ENCODE measurements at places on chromosomes 4 and X.

- no peak for DNase-seq
These were observed 224.1 kb upstream of the GK2 start for GRCh38 chr4:79632114-79632513.

- DNase-seq: peak; percentile 37
These were observed 184.5 kb downstream of the SPRY1 start for GRCh38 chr4:123580981-123581664.

DNA sequence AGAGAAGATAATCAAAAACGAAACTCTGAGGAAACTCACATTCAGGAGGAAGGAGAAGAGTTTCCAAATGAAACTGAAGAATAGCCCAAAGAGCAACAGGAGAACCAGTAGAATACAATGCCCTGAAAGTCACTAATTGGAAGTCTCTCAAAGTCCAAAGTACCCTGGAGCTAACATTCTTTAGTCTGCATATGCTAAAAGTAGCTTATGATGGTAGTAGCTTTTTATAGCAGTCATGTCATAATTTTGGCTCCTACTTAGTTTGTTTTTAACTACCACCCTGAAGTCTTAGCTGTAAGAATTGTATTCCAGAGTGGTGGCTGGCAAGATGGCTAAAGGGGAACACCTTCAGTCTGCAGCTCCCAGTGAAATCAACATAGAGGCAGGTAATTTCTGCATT is 100.3 kb upstream of the FGF16 start:
- DNase-seq: no peak

DNA sequence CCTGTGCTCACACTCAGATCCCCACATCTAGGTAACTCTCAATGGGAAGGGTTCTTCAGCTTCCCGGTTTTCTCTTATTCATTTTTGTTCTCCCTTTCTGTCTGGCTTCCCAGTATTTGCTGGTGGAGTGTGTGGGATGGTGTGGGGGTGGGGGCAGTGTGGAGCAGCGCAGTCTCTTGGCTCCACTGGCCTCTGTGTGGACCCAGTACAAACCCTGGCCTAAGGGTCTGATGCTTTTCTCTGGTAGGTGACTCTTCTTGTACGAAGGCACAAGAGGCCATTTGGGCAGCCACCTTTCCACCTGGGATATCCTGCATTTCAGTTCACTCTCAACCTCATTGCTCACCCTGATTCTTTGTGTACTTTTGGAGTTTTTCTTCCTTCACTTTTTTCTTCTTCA is 71.3 kb downstream of the NBDY start:
- no peak for DNase-seq

- DNase-seq: no peak
These were observed 160.3 kb upstream of the RASGEF1B start for GRCh38 chr4:81631958-81632441.

- no peak for DNase-seq
These were observed 91.8 kb downstream of the REPS2 start for GRCh38 chrX:17038277-17038676.

GRCh38 chrX:120790552-120790951 is 85.1 kb downstream of the CT47B1 start:
- no peak for DNase-seq

DNA sequence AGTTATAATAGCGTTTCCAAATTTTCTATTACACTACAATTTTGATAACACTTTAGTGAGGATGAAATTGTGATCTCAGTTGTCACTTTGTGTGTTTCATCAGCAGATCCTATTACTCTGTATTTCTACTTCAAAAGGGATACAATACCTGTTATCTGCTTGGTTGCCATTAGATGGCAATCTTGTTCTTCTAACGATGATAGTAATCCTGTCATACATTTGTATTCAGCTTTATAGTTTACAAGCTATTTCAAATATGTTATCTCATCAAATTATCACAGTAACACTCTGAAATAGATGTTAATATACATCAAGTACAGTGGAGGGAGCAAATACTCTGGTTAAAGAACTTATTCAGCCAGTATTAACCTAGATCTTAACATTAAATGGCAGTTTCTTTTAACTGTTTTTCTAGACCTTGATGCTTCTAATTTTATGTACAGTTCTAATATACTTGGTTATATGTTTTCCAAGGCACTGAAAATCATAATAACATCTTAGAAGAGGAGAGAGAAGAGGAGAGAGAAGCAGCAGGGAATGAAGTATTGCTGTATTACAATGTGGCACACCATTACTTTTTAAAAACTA is 292.0 kb downstream of the CCSER1 start:
- DNase-seq: no peak

- DNase-seq: no peak
These were observed 1.2 kb downstream of the GNPDA2 start for GRCh38 chr4:44725166-44725565.

- no peak for DNase-seq
These were observed 107.0 kb downstream of the AGTR2 start for GRCh38 chrX:116277351-116278225.

GRCh38 chr4:19927381-19927780 is 324.3 kb upstream of the SLIT2 start:
- no peak for DNase-seq

DNA sequence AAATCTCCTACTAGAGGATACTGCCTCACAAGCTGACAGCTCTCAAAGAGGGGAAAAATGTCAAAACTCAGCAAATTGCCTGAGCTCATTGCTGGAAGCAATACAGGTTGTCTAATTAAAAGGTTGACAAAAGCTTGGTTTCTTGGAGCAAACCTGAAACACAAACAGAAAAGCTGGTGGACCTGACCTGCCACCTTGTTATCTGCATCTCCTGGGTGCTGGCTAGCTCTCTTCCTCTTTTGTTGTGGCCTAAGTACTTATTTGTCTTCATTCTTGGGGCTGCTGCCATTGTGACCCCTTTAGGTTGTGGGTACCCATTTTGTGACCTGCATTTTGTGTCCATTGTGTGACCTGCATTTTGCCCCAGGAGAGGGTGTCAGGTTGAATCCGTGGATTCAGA is 184.5 kb downstream of the KIT start:
- DNase-seq: no peak

DNA sequence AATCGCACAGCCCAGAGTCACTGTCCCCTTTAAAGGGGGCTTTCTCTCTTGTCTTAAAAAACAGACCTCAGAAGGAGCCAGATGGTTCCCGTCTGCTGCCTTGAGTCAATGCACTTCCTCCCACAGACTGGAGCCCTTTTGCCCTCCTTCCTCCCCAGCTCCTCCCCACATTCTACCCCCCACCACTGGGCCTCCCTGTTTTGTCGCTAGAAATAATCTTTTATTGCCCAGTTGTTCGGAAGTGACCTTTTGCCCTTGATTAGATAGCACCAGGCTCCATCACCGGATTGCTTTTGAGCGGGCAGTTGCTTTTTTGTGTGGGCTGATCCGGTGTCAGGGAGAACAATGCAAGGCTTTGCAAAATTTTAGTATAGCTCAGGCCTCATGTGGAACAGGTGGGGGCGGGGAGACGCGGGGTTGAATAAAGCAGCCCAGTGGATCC is 47.7 kb downstream of the SPRY1 start:
- peak; percentile 61 for DNase-seq

DNA sequence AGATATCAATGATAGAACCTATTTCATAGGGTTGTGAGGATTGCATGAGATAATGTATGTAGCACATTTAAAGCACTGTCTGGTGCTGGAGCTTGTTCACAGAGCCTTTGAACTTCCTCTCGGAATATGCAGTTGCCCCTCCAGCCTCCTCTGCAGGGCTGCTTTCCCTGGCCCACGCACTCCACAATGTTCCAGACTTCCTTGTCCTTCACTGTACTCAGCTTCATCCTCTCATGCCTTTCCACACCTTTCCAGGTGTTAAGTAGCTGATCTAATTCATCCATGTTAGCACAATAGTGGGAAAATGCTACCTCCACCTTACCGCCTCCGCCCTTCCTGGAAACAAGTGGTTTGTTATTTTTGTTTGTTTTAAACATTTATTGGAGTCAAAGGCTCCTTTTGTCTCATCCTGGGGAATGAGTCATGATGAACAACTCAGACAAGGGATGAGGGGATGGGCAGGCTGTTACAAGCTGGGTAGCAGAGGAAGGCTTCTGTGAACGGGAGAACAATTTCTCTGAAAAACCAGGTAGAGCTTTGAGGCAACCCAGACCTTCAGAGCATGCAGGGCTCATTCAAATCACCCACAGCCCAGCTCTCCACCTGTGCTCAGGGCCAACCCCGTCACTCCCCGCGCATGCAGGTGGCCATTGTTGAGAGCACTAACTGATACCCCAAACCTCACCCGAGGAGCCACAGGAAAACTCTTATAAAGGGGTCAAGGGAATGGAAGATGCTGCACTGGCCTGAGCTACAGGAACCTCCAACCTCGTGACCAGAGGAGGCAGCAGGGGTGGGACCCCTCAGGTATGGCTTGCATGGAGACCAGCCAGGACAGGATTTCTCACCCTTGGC is 84.9 kb upstream of the TBL1X start:
- DNase-seq: no peak

- no peak for DNase-seq
These were observed 41.4 kb upstream of the MAGEA4 start for GRCh38 chrX:151871244-151871643.

- DNase-seq: no peak
These were observed 1615.3 kb downstream of the PCDH18 start for GRCh38 chr4:135917011-135917410.

DNA sequence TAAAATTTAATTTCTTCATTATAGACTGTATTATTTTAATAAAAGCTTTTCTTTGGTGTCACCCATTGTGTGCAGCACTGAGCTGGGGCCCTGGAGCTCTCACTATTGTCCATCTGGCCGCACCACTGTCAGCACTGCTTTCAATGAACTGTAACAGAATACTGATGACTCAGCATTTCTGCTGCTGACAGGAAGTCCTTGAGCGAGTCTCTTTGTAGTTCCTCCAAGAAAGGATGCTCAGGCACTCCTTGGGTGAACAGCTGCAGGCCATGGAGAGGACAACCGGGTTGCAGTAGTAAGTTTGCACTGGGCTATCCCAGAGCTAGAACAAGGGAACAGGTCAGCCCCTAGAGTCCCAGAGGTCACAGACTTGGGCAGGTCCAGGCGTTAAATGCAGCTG is 81.6 kb downstream of the SORBS2 start:
- no peak for DNase-seq

GRCh38 chr4:181043486-181043885 is 1199.7 kb upstream of the TENM3 start:
- DNase-seq: no peak

DNA sequence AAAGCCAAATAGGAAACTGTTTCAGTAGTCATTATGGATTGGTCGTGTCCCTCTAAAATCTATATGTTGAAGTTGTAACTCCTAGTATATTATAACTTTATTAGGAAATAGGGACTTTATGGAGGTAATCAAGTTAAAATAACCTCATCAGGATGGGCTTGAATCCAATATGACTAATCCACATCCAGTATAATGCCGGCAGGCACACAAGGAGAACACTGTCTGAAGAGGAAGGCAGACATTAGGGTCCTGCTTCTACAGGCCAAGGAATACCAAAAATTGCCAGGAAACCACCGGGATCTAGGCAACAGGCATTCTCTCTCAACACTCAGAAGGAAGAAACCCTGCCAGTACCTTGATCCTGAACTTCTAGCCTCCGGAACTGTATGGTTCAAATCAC is 130.3 kb downstream of the ATP10D start:
- no peak for DNase-seq

DNA sequence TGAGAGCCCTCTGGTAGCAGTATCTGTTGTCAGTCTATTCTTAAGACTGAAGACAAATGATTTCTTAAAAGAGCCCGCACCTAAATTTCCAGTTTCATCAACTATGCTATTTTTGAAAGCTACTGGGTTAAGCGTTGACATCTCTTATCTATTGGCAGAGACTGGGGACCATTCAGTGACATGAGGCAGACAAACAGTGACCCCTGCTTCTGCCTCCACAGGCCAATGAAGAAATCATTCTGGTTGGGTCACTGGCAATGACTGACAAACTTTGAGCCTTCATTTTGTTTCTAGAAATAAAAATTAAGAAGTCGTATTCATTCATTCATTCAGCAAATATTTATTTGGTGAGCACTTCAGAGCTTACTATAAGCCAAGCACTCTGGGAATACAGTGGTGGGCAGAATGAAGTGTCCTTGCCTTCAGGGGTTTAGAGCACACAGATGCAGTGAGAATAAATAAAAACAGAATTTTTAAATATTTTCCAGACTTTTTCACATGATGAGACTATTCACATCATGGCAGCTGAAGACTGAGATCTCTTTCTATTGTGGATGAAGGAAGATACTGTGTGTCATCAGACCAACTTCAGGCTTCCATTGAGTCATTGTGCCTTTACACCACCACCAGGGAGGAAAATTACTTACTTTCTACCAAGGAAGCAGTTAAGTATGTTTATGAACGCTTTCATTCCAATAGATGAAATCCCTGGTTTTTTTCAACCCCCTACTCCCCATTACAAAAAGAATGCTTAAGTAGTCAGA is 36.0 kb downstream of the SORBS2 start:
- no peak for DNase-seq

DNA sequence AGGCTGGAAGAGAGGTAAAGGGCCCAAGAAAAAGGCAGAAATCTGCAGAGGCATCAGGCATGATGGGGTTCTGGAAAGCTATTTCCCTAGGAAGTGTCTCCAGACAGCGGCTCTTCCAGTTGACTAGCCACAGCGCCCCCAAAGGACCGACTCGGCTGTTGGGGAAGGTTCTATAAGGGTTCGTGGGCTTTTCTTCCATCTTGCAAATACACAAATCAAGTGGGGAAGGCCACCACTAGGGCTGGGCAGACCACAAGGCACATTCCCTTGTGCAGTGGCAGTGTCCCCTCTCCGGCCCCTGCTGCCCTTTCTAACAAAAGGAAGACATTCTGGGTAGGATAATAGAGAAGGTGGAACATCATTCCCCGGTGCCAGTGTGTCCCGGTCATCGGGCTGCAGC is 18.2 kb downstream of the BCOR start:
- no peak for DNase-seq

- no peak for DNase-seq
These were observed 13.5 kb downstream of the HHIP start for GRCh38 chr4:144659447-144659846.

- DNase-seq: no peak
These were observed 73.2 kb downstream of the FBXW7 start for GRCh38 chr4:152462695-152463094.

DNA sequence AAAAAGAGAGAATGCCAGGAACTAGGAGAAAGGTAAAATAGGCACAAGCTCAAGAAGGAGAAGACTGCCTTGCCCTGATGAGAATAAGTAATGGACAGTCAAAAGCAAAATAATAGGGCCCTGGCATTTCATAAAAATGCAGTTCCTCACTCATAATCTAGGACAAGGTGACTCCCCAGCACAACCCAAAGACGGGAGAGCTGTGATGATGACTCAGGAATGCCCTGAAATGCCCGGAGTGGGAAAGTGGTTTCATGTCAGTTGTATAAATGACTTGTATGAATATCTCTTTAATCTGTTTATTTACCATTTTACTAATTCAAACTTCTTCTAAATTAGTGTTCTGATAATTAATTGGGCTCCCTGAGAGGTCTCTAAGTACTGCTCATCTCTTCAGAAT is 28.8 kb upstream of the SETD7 start:
- no peak for DNase-seq

DNA sequence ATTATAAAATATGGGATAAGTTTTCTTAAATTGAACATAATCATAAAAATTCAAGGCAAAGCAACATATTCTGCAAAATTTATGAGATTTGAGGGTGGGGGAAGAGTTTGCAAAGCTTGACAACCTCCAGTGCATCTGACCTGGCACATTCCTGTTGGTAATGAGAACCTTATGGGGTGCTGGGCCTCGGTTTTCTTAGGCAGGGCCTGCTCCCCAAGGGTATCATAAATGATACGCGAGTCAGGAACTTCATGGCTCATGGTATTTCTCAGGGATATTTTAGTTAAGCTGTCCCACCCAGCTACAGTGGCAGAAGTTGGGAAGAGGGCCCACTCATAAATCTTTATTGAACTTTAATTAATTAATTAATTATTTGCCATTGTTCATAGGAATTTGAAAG is 13.2 kb downstream of the AFF2 start:
- no peak for DNase-seq
